ENCODE measurements at places on chromosomes 7 and 10.

DNA sequence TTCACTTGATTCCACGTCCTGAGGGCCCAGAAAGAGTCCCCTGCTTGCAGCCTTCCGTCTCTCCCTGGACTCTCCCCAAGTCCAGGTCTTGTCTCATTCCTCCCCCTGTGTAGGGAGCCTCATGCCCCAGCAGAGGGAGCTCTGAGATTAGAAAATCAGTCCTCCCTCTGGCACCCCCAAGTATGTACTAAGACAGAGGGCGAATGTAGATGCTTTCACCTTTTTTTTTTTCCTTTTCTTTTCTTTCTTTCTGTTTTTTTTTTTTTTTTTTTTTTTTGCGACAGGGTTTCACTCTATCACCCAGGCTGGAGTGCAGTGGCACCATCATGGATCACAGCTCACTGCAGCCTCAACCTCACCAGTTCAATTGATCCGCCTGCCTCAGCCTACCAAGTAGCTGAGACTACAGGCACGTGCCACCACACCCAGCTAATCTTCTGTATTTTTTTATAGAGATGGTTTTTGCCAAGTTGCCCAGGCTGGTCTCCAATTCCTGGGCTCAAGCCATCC, 10.3 kb downstream of the SFXN3 start:
- DNase-seq: peak; percentile 45

GRCh38 chr7:46838463-46838862, 743.4 kb downstream of the TNS3 start:
- DNase-seq: no peak

- DNase-seq: no peak
Observed at GRCh38 chr7:133365917-133366316, 113.0 kb downstream of the EXOC4 start.

- peak; percentile 9 for DNase-seq
Observed at GRCh38 chr7:77415476-77415822, 700 bp downstream of the GSAP start.

DNA sequence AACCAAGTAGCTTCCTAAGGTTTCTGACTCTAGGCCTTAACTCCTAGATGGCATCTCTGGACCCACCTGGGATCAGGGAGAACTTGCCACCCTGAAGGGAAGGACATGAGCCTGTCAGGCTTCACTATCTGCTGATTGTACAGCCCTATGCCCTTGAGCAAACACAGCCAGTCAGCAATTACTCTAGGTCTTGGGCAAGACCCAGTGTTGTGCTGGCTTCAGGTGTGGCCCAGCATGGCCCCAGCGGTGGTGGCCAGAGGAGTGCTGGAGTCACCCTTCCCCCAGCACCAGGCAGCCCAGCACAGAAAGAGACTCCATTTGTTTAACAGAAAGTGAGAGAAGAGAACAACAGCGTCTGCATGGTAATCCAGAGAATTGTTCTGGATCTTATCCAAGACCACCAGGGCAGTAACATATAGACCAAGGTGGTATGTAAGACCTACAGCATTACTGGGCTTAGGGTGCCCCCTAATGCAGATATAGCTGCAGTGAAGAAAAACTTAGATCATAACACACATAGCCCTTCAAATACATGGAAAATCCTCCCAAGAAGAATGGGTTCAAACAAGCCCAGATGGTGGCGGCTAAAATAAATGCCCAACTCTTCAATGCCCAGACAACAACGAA, 207.7 kb downstream of the MAGI2 start:
- DNase-seq: peak; percentile 1

DNA sequence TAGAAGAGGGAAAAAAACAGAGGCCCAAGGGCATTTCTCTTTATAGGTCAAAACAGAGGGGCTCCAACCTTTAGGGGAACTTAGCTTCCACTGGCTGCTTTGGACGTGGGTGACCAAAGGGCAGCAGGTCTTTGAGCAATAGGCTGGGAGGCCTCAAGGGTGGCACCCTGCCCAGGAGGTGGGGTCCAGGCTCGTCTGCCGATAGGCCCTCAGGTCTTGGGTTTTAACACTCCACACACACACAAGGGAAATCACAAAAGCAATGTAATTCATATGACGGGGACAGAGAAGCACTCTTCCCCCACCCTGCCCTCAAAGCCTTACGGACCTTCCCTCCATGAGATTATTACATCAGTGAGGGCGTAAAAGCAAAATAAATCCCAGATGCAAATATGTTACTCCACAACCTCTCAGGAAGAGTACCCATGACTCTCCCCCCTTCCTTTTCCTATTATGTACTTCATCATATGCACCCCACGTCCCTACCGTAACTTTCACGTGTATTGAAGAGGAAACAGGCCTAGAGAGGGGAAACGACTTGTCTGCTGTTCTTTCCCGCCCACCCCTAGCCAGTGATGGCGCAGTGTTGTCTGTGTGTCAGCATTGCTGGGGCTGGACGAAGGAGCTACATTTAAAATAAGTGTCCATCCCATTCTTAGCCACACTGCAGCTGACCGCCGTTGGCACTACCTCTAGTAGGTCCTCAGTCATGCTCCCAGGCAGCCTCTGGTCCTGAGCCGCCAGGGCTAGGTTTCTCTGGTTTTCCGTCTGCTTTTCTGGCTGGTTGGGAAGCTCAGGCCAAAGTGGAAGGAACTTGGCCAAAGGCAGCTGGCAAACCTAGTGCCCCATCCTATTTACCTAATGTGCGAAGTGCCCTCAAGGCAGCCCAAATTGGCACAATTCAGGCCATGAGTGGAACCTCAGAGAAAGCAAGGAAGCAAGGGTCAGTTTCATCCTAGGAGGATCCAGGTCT, 2.1 kb downstream of the PCBD1 start:
- DNase-seq: no peak

Measured in NCI-H1930 (cell line).